Substantia nigra (tissue), 51 donors: ENCODE measurements at places on chromosomes 6 and 20.

DNA sequence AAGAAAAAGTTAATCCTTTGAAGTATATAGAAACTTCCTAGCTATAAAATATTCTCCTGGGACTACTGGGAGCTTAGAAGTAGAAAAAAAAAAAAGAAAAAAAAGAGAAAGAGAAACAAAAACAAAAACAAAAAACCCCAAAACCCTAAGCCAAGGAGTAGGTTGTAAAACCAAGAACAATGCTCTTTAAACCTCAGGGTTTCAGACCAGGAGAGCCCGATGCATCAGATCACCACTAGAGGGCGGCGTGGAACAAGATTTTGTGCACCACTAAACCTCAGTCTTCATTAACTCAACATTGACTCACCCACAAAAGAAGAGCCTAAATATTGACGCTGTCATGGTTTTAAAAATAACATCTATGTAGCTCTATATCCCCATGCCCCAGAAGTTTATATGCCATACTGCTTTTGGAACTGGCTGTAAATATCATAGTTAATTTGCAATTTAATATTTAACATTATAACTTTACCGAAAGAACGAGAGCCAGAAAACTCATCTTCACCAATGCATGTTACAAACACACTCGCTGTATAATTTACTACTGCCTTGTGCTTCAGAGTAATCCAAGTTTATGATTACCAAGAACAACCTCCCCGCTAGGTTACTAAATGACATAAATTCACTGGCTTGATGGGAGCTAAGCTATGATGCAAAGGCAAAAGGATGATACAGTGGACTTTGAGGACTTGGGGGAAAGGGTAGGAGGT, 19.2 kb downstream of the MCUR1 start:
- peak; percentile 66 for DNase-seq

GRCh38 chr6:87826424-87826823, 124.4 kb upstream of the AKIRIN2 start:
- DNase-seq, result no peak

GRCh38 chr20:34022839-34023234, 29.1 kb downstream of the RALY start:
- no peak for DNase-seq

DNA sequence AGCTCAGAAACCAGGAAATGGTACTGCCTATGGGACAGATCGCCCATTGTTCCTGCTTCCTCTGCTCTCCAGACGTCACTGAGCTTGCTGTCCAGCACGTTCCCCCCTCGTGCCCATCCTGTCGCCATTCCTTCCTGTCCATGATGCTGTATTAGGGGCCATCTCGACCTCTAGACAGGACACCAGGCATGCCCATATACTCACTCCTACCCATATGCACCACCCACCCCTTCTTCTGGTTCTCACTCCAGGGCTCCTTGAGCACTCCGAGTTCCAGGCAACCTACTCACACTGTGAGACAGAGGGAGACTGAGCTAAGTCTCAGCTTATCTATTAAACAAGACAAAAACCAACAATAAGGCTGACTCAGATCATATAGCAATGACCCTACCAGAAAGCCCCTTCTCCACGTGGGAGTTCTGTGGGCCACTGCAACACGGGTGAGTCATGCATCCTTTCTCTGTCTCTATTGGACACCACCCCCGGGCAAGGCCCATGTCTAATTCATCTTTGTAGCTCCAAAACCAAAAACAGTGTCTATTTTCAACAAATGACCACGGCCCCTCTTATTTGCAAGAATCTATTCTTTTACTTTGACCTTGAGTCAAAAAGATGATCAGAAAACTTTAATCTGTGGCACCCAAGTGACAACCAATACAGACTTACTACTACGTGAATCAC, 65.7 kb downstream of the PSMG4 start:
- DNase-seq, result peak; percentile 44

DNA sequence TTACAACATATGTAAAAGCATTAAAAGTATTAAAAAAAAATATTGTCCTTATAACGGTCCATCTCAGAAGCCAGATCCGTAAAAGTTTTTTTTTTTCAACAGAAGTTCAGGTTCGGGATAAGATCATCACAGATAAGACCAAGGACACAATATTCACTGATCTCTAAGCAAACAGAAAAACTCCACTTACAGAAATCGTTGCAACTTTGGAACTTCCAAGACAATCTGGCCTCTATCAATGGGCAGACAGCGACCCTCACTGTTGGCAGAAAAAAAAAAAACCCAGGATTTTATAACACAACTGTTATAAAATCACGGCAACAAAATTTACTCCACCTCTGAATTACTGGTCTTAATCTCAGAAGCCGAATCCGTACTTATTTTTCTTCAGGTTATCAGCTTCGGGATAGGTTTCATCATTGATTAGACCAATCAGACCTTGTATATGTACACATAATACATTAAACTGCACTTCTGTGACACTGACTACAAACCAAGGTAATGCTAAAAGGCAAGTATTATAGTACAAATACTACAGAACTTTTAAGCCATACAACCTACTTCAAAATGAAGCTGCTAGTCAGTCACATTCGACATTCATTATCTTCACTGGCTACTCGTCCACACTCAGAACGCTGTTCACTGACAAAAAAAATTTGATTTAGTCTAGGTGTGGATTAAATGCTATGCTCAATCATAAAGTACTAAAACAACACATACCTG, 34.7 kb upstream of the SYNCRIP start:
- no peak for DNase-seq

DNA sequence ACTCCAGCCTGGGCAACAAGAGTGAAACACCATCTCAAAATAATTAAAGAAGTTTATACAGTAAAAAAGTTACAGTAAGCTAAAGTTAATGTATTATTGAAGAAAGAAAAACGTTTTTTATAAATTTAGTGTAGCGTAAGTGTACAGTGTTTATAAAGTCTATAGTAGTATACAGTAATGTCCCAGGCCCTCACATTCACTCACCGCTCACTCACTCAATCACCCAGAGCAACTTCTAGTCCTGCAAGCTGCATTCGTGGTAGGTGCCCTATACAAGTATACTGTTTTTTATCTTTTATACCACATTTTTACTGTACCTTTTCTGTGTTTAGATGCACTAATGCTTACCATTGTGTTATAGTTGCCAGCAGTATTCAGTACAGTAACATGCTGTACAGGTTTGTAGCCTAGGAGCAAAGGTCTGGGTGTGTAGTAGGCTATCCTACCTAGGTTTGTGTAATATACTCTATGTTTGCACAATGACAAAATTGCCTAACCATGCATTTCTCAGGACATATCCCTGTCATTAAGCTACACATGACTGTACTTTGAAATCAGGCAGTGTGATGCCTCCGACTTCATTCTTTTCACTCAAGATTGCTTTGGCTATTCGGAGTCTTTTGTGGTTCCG, 16.7 kb downstream of the MGME1 start:
- DNase-seq, result no peak

DNA sequence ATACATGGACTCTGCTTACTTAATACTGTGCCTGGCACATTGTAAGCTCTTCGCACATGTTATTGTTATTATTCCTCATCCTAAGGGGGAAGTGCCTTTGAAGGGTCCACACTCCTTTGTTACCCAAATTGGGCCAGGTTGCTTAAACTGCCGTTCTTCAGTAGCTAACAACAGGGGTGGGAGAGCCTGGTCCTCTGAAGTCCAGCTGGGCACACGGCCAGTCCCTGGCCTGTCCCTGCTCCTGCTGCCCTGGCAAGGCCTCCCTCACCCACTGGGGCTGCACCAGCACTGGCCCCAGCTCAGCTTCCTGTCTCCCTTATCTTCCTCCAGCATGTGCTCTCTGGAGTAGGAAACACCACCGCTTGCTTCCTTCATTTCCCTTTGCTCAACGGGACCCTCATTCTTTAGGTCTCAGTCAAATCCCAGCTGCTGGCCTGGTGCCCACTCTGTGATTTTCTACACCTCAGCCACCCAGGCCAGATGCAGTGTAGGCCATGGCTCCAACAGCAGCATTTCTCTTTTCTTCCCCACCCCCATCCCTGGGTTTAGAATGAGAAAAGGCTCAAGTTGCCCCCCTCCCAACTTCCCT, 5.5 kb upstream of the PROCR start:
- DNase-seq, result no peak

DNA sequence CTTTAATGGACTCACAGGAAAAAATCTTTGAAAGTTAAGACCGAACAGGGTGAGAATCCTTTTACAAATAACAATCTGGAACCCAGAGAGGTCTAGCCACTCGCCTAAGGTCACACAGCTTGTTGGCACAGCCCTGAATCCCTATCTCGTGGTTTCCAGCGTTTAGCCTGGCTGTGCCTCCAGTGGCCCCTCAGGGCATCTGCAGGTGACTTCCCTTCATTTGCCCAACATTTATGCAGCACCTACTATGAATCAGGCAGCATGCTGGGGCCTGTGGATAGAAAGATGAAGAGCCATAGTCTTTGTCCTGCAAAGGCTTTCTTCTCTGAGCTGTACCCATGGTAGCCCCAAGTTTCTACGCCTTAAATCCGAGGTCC, 2.6 kb upstream of the NR2E1 start:
- no peak for DNase-seq

- DNase-seq, result no peak
Measured at GRCh38 chr20:59598625-59599310, 5.6 kb upstream of the PHACTR3 start.

- no peak for DNase-seq
Measured at GRCh38 chr6:133995296-133995695, 42.3 kb downstream of the TBPL1 start.

DNA sequence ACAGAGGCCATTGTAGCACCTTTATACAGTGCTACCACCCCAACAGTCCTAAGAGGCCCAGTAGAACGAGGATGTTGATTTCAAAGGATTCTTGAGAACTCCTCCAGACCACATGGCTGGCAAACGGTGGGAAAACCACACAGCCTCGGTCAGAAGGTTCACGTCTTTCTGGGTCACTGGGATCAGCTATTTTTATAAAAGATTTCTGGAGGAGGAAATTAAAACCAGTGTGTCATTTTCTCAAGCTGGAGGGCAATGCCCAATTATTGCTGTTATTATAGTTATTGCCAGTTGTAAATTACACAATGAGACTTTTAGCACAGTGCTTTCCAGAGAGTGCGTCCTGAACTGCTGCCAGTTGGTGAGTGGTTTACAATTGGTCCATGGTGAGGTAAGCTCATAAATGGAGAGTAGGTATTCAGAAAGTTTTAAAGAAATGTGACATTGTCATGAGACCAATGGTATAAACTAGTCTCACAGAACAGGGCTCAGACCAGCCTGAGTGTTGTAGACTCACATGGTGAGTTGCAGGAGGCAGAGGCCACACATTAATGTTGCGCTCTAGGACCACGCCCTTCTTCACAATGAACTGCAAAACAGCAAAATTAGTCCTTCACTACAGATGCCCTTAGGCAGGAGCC, 8.4 kb upstream of the PPP1R14C start:
- no peak for DNase-seq

DNA sequence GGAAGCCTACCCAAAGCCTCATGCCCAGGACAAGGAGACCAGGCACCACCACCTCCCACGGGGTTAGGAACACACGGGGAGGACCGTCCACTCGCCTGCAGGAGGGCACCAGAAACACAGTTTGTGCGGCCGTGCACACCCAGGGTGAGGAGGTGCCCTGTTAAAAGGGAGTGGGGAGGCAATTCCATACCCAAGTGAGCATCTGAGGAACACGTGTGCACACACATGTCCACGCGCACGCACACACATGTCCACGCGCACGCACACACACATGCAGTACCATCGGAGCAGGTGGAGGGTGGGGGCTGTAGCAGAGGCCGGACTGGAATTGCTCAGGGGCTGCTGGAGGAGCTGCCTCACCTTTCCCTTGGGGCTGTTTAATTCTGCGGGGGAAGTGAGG, 259.4 kb downstream of the TAF4 start:
- DNase-seq, result no peak

DNA sequence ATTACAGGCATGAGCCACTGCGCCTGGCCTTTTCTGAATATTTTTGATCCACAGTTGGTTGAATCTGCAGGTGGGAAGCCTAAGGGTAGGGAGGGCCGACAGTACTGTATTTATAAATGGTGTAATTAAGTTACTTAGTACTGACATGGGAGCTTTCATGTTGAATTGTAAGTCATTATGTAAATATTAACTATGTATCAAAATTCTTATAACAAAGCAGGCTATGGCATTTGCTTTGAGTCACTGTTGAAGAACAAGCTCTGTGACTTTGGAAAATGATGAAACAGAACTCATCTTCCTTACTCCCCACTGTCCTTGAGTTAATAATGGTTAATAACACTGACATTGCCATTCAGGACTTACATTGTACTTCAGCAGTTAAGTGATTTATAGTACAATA, 63.0 kb upstream of the TXNDC5 start:
- DNase-seq, result no peak

- DNase-seq, result no peak
Measured at GRCh38 chr6:6646859-6647258, 58.3 kb downstream of the LY86 start.

DNA sequence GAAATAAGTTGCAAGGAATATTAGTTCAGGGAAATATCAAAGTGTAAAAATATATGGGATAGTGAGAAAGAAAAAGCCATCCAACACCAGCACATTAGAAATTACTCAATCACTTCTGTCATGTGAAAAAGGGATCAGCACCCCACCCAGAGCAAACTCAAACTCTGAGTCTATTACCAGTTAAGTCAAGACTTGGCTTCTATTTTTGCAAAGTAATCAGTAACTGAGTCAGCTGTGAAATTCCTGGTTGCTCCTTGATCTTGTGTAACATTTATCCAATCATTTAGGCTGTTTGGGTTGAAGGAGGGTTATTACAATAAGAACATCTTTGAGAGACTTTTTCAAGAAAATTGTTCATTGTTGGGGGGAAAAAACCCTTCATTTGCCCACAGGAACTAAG, 51.2 kb downstream of the SLC22A23 start:
- DNase-seq, result no peak

GRCh38 chr6:112851146-112851545, 504.0 kb downstream of the RFPL4B start:
- no peak for DNase-seq

DNA sequence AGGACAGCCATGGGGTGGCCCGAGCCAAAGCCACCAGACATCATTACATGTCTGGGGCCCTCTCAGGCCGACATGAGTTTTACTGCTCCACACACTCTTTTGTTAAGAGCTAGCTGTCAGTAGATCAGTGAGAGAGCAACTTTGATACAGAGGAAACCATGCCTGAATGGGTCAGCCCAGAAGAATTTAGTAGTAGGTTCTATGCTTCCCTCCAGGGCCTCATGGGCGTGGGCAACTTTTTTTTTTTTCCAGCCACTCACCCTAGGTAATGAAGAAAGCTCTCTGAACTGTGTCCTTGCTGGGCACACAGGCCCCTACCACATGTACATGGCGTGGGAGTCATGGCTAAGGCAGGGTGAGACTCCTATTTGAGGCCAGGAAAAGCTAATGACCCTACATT, 38.8 kb downstream of the HLA-F start:
- DNase-seq, result no peak

- no peak for DNase-seq
Measured at GRCh38 chr6:12182676-12183075, 107.5 kb upstream of the EDN1 start.
